ENCODE measurements at places on chromosomes 7 and 10. TPM values are rescaled to one million over a fixed set of nuclear protein-coding genes. Genes with fewer than 3 reads are reported as not detected.

The GNAT3 gene
- not detected for total RNA-seq

The MBL2 gene
- total RNA-seq: not detected

The LIPF gene
- total RNA-seq: not detected

The RNF32 gene
- total RNA-seq: 0.43 TPM

The IGFBP3 gene
- 0.25 TPM for total RNA-seq

Measured in activated CD8-positive, alpha-beta T cell treated with anti-CD3 and anti-CD28 coated beads for 36 hours (primary cell).